ENCODE measurements at places on chromosomes 6 and 20.

DNA sequence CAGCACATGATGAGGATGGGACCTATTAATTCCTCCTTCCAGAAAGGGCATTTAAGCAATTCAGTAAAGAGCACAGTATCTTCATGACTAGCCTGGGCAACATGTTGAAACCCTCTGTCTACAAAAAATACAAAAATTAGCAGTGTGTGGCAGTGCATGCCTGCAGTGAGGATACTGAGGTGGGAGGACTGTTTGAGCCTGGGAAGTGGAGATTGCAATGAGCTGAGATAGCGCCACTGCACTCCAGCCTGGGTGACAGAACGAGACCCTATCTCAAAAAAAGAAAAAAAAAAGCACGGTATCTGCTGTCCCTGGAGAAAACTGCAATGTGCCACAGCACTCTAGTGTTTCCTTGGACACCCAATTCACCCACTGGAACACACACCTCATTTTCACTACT is 18.4 kb downstream of the SAMD3 start:
- no peak for DNase-seq

DNA sequence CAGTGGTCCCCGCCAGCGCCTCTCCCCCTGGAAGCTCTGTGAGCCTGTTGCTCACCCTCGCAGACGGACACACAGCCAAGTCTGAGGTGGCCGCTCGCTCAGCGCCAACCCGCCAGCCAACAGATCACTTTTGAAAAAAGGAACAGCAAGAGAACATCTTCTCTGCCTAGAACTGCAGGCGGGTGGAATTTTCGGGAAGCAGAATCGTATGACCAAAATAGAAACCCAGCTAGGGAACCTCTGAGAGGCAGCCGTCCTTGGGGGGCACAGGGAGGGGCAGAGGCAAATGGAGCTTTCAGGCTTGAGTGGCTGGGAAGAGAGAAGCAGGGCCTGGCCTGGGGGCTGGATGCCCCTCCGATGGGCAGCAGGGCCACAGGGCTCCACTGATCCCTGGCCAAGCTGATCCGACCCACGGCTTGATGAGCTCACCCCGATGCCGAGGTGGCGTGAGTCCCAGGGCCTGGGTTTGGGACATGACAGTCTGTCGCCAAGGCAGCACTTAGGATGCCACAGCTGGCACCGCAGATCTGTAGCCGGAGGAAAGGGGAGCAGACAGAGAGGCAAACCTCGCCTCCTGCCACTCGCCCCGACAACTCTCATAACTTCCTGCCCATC is 9.8 kb downstream of the NFATC2 start:
- peak; percentile 65 for DNase-seq

- no peak for DNase-seq
Measured at GRCh38 chr6:27940766-27941165, 16.3 kb upstream of the OR2B6 start.

- DNase-seq = no peak
Measured at GRCh38 chr6:161683400-161683799, 409.5 kb upstream of the AGPAT4 start.

DNA sequence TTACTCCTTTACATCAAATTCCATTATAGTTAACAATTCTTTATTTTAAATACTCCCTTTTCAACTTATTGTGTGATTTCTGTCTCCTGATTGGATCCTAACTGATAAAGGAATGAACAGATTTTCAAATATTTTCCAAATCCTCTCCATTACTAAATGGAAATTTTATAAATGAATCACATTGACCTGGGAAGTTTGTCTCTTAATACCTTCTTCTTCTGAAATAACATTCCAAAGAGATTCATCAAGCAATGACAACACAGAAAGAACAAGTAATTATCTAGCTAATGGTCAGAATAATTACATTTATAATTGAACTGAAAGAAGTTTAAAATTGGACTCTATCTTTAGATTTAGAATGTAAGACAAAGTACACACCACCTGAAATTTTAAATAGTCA is 515.4 kb upstream of the PTCHD4 start:
- DNase-seq = no peak

DNA sequence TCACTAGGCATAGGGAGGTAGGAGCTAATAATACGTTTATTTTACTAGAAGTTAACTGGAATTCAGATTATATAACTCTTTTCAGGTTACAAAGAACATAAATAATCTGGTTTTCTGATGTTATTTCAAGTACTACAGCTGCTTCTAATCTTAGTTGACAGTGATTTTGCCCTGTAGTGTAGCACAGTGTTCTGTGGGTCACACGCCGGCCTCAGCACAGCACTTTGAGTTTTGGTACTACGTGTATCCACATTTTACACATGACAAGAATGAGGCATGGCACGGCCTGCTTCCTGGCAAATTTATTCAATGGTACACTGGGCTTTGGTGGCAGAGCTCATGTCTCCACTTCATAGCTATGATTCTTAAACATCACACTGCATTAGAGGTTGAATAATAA is 1.1 kb downstream of the HFE start:
- no peak for DNase-seq

- DNase-seq = no peak
Measured at GRCh38 chr6:149182262-149182661, 135.2 kb upstream of the TAB2 start.

Data from head of caudate nucleus (tissue), 42 donors.